Pons (tissue), 1 donor: ENCODE measurements at places on chromosomes 12 and 14.

DNA sequence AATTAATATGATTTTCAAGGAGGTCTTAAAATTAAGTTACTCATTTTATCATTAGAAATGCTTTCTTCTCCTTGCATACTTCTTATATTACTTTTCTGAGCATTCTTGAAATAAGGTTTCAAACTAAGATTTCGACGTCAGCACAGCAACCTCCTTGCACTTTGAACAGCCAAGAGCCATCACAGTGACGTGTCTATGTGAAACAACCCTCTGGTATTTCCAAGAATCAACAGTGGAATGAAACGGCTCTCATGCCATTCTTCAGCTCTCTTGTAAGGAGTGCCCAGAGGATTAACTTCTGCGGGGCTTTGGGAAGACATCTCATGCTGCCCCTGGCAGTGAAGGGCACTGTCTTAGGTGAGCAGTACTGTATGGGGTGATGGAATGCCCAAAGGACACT is 109.2 kb downstream of the EFCAB11 start:
- DNase-seq: no peak

DNA sequence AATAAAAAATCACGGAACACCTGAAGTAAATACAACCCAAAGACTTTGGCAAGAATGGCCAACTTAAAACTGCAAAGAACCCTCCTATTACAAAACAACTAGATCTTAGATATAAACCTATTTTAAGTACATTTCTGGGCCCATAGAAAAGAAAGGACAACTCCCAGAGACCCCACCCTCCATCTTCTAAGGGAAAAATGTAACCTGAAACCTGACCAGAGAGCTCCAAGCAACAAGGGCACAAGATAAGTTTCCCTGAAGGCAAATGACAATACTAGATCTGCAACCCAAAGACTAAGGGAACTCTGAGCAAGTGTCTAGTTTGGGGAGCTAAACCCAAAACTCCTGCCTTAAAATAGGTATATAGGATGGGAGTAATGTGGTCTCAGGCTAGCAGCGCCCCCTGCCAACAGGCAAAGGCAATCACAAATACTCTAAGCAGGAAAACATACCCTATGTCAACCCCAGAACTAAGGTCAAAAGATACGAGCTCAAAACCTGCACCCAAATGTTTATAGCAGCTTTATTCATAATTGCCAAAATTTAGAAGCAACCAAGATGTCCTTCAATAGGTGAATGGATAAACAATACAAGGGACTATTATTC is 218.9 kb downstream of the ITPR2 start:
- DNase-seq: peak; percentile 72

DNA sequence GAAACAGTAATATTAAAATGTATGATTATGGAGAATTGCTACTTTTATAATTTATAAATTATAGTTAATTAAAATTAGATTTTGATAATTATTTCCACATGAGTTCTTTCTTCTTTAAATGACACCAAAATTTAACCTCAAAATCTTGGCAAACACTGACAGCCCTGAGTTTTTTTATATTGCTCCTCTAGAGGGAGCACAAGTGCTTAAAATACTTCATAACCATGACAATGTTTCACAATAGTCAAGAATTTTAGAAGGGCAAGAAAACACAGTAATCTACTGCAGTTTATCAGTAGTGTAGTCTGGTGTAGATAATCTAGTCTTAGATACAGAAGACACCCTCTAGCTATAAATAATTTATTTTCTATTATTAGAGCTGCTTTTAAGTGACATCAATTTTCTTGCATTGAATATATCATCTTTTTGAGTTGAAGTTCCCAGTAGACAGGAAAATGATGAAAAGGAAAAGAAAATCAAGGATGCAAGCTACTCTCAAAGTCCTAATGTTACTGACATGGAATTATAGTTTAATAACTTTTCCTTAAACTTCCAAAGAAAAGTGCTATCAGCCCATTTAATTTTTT is 14.3 kb upstream of the PTGER2 start:
- DNase-seq: peak; percentile 72

DNA sequence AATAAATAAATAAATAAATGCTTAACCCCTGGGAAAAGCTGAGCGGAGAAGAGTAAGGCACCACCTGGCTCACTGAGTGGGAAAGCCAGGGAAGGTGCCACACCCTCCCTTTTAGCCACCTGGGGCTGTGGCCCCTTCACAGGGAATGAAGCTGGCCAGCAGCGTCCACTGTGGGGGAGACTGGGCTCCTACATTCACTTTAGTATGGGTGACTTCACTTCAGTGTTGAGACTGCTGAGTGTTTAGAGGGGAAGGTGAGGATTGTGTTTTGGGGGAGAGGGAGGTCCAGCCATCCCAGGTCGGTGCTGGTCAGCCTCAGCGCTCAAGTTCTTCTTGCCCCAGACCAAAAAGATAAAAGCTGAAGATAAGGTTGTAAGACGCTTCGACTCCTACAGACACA is 1.6 kb downstream of the NAB2 start:
- no peak for DNase-seq

GRCh38 chr14:52073251-52073650 is 4.4 kb upstream of the NID2 start:
- DNase-seq: no peak

DNA sequence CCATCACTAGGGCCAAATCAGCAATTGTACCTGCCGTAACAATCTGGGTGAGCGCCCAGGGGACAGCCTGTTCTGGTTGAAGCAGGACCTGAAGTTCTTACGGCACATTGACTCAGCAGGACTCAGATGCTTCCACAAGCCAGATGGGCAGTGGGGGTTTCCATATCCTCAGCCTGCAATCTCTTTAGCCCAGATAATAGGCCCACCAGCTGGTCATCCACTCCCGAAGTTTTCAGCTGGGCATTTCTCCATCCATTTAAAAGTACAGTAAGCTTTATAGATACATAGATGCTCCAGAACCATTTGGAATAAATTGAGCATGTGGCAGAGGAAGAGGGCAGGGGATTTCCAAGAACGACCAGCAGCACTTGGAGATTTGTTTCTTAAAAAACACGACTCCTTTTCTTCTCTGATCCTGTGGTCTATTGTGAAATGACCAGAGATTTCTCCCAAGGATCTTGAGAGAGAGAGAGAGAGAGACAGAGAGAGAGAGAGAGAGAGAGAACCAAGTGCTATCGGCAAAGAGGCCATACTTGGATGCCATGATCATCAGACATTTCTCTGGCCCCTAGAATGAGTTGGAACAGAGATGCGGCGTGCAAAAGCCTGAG is 74.8 kb upstream of the PLXNC1 start:
- DNase-seq: no peak

GRCh38 chr12:15669256-15669948 is 119.8 kb downstream of the EPS8 start:
- no peak for DNase-seq

- DNase-seq: no peak
Observed at GRCh38 chr14:60753264-60754119, 18.9 kb downstream of the MNAT1 start.

GRCh38 chr12:38386205-38386985 is 69.8 kb downstream of the ALG10B start:
- DNase-seq: peak; percentile 31

- no peak for DNase-seq
Observed at GRCh38 chr12:115383668-115384067, 699.7 kb upstream of the TBX3 start.

- DNase-seq: no peak
Observed at GRCh38 chr14:34502001-34502400, 37.5 kb downstream of the EAPP start.

GRCh38 chr12:93020631-93021597 is 91.8 kb upstream of the EEA1 start:
- DNase-seq: no peak

GRCh38 chr14:29810682-29811081 is 117.0 kb downstream of the PRKD1 start:
- DNase-seq: no peak

GRCh38 chr14:51442513-51443175 is 202.6 kb downstream of the TMX1 start:
- no peak for DNase-seq

DNA sequence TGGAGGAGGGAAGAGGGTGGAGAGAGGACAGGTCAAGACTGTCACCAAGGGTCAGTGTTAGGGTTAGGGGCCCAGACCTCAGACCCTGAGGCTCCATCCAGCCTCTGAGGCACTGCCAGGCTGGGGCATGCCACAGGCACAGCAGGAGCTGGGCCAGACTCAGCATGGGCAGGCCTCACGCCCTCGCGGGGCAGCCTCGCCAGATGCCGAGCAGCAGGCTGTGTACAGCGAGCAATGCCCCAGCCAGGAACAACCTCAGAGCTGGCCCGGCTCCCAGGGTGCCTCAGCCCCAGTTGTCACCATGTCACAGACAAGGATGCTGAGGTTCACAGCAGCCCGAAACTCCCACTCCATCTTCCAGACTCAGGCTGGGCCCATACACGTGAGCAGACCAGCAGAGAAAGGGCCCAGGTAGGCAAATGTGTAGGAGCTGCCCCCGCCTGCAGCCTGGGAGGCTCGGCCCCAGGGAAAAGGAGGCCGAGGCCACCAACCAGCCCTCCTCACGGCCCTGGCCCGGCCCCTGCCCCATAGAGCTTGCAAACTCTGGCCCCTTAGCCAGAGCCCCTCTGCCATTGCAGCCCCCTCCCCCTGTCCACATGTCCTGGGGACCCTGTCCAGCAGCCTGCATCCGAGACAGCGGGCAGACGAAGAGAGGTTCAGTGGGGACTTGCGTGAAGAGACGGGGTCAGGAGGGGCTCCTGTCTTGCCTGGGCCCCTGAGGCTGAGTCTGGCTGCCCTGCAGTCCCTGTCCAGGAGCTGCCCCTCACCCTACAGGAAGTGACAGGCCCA is 7.5 kb downstream of the C14orf180 start:
- no peak for DNase-seq

GRCh38 chr12:107632246-107632645 is 53.4 kb upstream of the PWP1 start:
- no peak for DNase-seq

- no peak for DNase-seq
Observed at GRCh38 chr12:32034045-32034444, 72.6 kb upstream of the BICD1 start.

DNA sequence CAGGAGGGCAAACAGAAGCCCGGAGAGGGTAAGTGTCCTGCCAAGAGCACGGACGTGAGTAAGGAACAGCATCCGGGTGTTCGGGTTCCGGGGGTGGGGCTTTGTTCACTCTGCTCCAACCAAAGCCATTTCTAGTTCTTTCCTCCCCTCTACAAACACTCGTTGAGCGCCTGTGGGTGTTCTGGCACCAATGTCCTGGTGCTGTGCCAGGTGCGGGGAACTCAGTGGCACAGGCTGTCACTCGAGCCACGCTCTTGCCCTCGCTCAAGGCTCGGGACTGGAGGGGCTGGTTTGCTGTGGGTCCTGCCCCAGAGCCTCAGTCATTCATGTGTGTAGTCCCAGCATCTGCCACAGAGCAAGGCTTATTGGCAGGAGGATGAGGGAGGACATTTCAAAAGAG is 157.5 kb downstream of the CALM1 start:
- DNase-seq: peak; percentile 90

- no peak for DNase-seq
Observed at GRCh38 chr12:571795-572531, 91.3 kb downstream of the NINJ2 start.

- DNase-seq: peak; percentile 42
Observed at GRCh38 chr12:46266869-46267574, 1.8 kb downstream of the SLC38A1 start.

- no peak for DNase-seq
Observed at GRCh38 chr12:41362510-41362909, 174.4 kb downstream of the PDZRN4 start.

- no peak for DNase-seq
Observed at GRCh38 chr12:46349253-46349652, 23.3 kb downstream of the SLC38A2 start.

- no peak for DNase-seq
Observed at GRCh38 chr12:51669996-51670395, 79.0 kb downstream of the SCN8A start.

GRCh38 chr14:55130196-55130550 is 1.1 kb downstream of the LGALS3 start:
- no peak for DNase-seq

DNA sequence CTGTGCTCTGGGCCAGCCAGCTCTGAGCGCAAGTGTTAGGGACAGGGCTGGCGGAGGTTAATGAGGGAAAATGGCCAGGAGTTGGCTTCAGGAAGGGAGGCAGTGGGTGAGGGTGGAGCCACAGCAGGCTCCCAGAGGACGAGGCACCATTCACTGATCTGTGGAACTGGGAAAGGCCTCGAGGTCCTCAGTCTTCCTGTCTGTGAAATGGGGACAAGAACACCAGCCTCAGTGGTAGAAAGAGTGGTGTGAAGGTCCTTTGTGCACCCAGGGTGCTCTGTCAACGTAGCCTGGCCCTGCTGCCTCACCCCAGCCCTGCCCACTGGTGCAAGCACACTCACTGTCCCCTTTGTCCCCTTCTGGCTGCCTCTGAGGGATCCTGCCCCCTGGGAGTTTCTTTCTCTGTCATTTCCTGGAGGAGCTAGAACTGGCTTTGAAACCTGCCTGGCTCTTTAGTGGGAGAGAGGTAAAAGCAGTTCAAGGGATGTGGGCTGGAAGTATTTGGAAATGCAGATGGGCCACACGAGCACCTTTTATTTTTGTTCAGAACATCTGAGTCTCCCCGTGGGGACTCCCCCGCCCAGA is 25.0 kb downstream of the SYNDIG1L start:
- no peak for DNase-seq

- DNase-seq: peak; percentile 47
Observed at GRCh38 chr12:132904718-132905328, 17.4 kb upstream of the CHFR start.

GRCh38 chr12:65885716-65886115 is 61.4 kb downstream of the HMGA2 start:
- no peak for DNase-seq

DNA sequence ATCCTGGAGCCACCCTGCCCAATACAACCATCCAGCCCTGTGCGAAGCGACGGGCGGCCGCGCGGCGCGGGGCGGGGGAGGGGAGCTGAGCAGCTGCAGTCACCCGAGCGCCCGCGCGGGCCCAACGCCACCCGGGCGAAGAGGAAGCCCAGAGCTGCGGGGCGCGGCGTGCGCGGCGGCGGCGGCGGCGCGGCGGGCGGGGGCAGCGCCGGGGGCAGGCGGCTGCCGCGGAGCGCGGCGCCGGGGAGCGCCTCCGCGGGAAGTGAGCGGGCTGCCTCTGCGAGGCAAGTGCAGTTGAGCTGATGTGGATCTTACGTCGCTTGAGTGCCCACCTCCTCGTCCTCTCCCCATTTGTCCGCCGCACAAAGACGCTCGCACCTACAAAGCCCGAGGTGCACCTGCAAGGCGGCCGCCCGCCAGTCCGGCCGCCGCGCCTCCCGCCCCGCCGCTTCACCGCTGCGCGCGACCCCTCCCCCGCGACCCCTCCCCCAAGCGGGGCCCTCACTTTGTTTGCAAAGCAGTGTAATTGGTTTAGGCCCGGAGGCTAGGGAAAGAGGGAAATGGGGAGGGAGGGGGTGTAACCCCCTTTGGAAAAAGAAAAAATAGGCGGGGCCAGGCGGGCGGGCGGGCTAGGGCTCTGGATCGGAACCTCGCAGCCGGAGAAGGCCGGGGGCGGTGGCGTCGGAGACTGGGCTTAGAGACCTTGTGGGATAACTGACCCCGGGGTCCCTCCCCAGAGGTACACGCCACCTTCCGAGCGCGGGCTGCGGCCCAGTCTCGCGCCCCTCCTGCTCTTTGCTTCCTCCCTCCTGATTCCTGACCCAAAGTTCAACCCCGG is at the start of the genes FOXA1 and TTC6:
TSS of gene FOXA1 (minus strand) at position 279 of the 838 bp plus-strand sequence. CDS start at position 2, 277 bp downstream.
TSS of gene TTC6 (plus strand) at position 659 of the 838 bp plus-strand sequence. CDS start 26,436 bp downstream, outside the sequence.
- DNase-seq: no peak
